ENCODE measurements at places on chromosomes 7 and 10.

GRCh38 chr10:107913317-107914294, 749.1 kb upstream of the SORCS1 start:
- DNase-seq = no peak

DNA sequence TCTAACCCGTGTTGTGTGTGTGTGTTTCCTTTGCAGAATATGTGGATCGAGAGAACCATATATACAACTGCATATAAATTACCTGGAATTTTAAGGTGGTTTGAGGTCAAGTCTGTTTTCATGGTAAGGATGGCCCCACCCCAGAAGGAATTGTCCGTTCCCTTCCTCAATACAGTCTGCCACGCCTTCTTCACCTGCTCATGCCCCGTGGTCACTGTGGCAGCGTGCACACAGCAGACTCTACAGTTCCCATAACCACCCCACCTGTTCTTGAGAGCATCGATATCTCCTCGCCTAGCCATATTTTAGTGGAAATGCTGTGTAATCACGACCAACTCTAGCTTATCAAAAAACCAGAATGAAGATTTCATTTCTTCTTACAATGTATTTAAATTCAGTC, 134.0 kb upstream of the NPS start:
- no peak for DNase-seq

DNA sequence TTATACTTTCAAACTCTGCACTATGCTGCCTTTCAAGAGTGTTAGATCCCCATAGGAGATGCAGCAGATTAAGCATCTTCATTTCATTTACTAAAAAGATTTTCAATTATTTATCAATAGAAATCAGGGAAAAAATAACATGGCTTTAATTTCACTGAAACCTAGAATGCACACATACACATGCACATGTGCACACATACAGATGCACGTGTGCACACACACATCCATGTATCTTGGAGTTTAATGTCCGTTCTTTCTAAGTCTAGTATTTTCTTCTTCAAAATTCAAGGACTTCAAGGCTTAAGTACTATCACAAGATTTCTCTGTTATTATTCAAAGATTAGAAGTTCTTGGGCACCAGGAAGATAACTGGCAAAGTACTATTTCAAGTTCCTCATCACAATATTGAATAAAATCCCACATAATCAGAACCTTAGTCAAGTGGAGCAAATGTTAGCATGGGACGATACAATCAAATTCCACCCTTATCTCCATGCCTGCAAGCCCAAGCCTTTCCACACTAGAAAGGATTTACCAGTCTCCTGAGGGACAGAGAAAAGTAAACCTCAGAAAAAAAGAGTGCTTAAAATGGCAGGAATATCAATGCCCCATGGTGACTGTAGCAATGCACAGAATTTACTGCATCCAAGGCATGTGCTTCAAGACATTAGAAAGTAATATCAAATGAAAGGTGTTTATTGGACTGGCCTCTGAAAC, 494.4 kb downstream of the XPNPEP1 start:
- no peak for DNase-seq

DNA sequence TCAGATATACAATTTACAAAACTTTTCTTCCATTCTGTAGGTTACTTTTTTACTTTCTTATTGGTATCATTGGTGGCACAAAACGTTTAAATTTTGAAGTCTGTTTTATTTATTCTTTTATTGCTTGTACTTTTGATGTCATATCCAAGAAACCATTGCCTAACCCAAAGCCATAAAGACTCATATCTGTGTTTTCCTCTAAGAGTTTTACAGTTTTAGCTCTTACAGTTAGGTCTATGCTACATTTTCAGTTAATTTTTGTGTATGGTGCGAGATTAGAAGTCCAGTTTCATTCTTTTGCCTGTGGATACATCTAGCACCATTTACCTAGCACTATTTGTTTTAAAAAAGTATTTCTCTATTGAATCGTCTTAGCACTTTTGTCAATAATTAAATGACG, 53.7 kb downstream of the BLNK start:
- no peak for DNase-seq

DNA sequence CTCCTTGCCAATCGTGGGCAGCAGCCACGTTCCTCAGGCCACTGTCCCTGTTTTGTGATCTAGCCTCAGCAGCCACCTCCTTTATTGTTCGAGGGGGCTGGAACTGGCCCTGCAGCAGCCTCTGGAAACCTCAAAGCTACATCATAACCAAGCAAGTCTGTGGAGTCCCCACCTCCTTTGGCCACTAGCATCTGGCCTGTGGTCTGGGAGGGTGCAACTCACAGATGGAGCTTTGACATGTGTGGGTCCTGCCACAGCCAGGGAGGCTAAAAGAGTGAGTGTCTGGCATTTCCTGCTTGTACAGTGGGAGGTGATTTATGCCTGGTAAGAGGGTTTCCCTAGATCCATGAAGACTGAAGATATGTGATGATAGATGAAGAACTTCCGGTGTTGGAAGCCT, 32.3 kb upstream of the NUB1 start:
- no peak for DNase-seq

DNA sequence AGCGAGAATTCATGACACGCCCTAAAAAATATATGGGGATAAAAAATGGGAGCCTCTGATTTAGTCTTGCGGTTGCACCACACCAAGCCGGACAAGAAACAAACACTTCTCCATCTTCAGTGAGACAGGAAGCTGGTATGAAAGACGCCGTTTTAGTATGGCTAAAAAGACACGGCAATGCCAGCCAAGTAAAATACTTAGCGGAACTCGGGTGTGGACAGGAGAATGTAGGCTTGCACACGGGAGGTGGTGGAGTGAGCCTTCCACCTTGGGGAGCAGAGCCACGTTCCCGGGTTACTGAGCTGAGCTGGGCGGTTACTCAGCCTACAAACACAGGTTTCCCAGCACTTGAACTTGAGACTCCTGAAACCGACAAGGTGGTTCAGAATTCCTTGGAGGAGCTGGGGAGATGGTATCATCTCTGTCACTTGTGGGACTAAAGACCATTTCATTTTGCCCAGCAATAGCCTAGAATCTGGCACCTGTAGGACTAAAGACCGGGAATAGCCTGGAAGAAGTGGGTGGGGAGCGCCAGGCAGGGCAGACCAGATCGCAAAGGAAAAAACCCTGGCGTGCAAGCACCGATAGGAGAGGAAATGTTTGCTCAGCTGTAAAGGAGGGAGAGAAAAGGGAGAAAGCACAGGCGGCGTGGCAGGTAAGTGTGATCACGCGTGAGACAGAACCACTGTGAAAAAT, 34.8 kb upstream of the SEPHS1 start:
- DNase-seq = no peak

GRCh38 chr10:86659721-86660453, 5.5 kb downstream of the OPN4 start:
- DNase-seq = no peak

GRCh38 chr7:27966219-27966780, 214.3 kb downstream of the JAZF1 start:
- DNase-seq = no peak

DNA sequence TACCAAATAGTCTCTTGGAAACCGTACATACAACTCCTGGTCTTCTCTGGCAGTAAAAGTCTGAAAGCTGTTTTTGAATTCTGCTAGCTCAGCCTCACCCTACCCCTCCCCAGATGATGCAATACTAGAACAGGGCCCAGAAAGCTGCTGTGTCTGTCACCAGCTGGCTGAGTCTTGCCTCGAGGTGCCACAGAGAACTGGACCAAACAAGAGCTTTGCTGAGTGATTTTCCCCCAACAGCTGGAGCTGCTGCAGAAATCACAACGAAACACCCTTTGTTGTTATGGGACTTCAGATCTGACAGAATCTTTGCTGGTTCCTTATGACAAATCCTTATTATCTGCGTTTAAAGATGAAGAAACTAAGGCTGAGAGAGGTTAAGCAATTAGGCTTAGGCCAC, 134.1 kb downstream of the SPAG6 start:
- no peak for DNase-seq

DNA sequence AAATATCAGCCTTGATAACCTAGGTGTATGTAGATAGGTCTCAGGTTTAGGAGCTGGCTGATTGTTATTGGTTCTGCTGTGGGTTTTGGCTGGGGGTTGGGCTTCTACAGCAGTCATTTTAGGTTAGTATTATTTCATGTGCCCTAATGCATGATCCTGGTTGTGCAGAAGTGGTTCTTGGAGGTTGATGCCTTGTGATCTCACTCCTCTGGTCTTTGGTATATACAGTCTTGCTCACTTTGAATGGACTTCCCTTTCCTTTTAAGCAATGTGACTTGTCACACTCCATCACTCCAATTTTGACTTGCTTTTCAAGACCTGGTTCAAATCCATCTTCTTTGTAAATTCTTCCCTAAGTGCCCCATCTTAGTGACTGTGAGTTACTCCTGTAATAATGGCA, 188.9 kb downstream of the LRMDA start:
- no peak for DNase-seq

GRCh38 chr10:97230146-97230545, 44.4 kb upstream of the SLIT1 start:
- no peak for DNase-seq

DNA sequence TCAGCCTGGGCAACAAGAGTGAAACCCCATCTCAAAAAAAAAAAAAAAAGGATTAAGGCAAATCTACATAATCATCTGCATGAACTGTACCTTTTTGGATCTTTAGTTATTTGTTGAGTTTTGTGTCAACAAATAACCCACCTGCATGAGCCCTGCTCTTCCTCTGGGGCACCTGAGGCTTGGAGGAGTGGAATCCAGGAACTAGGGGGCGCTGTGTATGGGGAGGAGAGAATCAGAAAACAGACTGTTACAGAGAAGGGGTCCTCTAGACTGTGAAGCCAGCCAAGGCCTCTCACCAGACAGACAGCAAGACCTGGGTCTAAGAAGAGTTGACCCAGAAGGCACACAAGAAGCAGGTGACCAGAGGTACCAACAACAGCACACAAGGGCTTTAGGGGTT, 682.8 kb upstream of the NRP1 start:
- no peak for DNase-seq

DNA sequence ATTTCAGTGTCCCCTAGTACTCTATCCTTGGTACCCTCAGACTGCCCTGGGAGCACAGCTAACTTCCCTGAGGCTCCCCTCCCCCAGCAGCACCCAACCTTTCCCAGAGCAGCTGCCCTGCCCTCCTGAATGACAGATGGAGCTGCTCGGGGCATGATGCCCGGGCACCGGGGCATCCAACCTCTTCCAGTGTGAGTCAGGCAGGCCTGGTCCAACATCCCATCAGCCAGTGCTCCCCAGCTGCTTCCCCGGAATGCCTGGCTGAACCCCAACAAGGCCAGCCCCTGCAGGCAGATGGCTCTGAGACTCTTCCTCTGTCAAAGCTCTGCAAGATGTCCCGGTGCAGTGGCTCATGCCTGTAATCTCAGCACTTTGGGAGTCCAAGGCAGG, 11.9 kb upstream of the TSPAN15 start:
- no peak for DNase-seq

DNA sequence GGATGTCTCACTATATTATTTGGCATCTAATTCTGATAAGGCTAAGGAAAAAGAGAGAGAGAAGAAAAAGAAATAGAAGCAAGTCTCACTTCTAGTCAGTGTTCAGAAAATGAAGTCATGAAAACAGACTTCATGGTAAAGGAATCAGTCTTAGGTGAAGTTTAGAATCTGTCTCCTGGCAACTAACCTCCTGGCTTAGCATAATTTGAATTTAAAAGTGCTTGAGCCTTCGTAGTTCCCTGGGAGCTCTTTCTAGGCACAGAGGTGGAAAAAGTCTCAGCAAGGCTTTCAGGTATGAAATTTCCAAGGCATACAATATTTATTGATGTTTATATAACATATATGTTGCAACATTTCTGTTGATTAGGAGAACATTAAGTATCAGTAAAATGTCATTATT, 10.4 kb downstream of the CHRM2 start:
- DNase-seq = no peak

- peak; percentile 60 for DNase-seq
Observed at GRCh38 chr7:139231513-139232376, 708 bp downstream of the UBN2 start.

DNA sequence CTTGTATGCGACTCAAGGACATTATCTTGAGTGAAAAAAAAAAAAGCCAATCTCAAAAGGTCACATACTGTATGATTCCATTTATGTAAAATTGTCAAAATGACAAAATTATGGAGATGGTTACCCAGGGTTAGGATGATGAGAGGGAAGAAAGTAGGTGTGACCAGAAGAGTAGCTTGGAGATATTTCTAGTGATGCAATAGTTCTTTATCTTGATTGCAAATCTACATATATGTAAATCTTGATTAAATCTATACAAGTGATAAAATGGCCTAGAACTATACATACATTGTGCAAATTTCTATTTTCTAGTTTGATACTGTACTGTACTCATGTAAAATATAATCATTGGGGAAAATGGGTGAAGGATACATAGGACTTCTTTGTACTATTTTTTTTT, 4.6 kb downstream of the CEP41 start:
- no peak for DNase-seq

All from HEK293T (cell line).